ENCODE measurements at places on chromosomes 12 and 14.

DNA sequence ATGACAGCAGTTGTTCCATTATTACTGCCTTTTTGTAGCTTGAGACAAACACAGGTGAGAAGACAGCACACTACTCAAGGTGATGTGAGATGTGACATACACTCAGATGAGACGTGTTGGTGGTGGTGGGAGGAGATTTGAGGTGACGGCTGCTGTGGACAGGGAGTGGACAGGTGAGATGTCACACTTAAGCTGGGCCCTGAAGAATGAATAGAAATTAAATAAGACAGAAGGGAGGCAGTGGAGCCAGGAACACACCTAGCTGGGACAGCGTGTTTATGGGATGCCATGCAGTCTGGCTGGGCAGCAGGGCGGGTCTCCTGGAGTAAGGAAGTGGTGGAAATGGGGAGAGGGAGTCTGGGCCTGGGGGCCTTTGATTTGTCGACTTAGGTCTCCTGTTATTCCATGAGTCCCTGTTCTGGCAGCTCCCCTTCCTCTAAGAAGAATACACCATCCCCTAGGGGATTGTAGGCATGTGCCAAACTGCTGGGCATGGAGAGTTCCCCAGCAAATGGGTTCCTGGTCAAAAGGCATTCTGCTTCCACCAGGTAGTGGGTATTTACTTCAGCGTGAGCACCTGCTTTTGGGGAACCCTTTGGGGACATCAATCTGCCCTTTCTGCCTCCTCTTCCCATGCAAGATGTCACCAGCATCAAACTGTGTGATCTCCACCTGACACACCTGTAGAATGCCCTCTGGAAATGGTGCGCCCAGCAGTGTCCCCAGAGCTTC is 71.2 kb upstream of the ESRRB start:
- no peak for DNase-seq

DNA sequence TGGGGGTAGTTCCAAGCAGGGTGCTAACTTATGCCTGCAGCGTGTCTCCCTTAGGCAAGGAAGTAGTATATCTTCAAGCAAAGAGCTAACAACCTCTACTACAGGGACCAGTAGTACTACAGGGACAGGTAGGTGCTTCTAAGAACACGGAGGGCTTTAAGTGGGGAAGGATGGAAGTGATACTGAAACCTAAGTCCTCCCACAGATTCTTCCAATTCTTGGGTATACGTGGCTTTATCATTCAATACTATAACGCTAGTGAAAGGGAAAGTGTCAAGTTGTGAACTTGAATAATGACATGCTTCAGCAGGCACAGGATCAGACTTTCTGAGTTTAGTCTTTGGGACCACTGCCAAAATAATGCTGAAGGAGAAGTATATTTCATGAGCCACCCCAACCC is 241.7 kb downstream of the CEP128 start:
- DNase-seq = no peak

- DNase-seq = no peak
Observed at GRCh38 chr12:12665194-12665593, 30.8 kb downstream of the GPR19 start.

- DNase-seq = no peak
Observed at GRCh38 chr14:99410019-99410418, 70.6 kb downstream of the SETD3 start.

DNA sequence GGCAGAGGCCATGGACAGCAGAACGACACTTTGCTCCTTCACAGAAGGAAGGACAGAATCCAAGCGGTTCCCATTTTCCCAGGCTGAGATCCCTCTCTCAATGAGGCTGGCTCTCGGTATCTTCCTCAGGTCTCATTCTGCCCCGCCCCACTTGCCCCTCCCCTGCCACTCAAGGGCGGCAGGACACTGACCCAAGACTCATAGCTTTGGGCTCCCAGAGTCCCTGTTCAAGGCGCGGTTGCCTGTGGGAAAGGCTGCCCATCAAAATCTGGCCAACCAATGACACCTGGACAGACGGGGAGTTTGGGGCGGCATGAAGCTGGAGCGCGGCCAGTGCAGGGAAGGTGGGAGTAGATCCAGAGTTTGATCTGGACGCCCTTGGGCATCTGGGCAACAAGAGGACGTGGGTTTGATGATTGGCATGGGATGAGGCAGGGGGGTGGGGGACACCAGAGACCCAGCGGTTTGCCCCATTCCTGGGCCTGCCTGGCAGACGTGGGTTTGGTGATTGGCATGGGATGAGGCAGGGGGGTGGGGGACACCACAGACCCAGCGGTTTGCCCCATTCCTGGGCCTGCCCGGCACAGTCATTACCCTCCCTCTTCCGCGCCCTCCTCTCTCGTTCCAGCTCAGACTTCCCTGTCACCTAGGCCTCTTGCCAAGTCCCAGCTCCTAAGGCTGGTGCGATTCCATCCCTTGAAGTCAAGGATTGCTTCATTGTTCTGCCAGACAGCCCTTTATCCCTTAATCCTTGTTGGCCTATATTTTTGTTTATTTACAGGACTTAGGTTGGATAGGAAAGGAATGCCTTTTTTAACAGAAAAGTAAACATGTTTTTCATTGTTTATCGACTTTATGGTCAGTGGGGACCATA is 92.1 kb downstream of the NINJ2 start:
- peak; percentile 93 for DNase-seq

- DNase-seq = no peak
Observed at GRCh38 chr12:103494734-103495468, 867 bp downstream of the C12orf42 start.

DNA sequence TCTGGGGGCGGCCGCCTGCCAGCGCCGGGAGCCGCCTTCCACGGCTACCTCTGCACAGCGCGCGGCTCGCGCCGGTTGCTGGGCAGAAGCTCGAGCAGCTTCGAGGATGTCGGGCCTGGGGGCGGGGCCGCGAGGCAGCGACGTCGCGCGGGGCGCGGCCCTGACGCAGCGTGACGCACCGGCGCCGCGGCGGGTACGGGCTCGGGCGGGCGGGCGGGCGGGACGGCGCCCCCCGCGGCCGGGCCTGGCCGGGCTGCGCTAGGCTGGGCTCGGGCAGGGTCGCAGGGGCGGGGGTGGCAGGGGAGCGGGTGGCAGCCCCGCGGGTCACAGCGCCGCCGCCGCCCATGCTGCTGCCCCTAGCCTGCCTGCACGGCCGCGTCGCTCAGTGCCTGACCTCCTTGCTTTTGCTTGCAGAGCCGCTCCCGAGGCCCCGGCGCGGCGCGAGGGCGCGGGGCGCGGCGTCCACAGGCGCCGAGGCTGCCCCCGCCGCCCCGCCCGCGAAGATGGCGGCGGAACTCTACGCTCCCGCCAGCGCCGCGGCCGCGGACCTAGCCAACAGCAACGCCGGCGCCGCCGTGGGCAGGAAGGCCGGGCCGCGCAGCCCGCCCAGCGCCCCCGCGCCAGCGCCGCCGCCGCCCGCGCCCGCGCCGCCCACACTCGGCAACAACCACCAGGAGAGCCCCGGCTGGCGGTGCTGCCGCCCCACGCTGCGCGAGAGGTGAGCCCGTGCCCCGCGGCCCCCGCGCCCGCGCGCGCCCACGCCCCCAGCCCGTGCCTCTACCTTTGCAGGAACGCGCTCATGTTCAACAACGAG is at the start of gene BTBD6:
TSS of gene BTBD6 (plus strand) at position 166 of the 814 bp plus-strand sequence. CDS start at position 345, 179 bp downstream.
- peak; percentile 87 for DNase-seq

DNA sequence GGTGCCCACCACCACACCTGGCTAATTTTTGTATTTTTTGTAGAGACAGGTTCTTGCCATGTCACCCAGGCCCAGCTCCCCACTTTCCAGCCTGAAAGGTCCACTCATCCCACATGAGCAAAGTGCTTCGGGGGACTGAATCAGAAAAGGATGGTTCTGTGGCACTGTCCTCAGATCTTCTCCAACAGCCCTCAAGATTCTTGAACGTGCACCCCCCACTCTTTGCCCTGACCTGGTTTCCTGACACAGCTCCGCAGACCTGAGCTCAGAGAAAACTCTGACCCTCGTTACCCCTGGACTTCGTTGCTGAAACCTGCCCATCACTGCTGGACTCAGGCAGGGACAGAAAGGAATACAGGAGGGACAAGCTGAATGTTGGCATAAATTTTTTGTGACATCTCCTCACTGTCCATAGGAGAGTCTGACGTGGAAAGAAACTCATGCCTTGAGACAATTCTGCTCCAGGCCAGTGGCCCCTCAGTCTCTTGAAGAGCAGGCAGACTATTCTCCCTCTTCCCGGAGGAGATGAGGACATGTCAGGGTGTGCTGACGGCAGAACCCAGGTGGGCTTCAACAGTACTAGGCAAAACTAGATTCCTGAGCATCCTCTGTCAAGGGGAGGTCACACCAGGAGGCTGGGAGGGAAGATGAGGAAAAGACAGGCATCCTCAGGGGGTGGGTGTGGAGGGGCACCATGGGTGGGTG is 149.3 kb downstream of the DPF3 start:
- no peak for DNase-seq

GRCh38 chr14:80456209-80456608 is 244.9 kb upstream of the DIO2 start:
- DNase-seq = no peak

DNA sequence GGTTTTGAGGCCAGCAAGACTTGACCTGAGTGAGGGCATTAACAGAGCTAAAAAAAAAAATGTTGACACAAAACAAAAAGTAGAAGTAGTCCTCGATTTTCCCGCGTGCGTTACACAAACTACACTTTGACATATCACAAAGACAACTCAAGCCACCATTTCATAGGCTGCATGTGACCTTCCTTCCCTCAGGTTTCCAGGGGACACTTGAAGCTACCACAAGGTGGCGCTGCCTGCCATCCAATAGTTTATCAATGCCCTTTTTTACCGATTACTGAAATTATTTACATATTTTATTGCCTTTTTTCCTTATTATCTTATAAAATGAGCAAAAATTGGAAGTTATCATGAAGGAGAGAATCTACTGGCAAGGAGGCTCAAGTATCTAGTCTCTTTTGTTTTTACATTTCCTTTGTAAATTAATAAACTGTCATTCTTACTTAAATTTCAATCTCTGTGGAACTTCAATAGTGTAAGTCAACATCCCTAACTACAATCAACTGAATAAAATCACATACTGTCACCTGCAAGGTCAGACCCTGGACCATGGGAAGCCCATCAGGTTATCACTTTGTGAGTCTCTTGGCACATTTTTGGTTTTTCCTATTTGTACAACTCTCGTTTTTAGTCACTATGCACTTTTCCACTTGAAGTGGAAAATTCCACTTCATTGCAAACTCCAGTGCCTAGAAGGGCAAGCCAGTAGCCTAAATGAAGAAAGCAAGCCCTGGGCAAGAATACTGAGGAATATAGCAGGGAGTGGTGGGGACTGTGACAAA is 84.6 kb upstream of the CPSF6 start:
- peak; percentile 72 for DNase-seq

- peak; percentile 66 for DNase-seq
Observed at GRCh38 chr14:92783813-92784431, 10.2 kb upstream of the GOLGA5 start.

- DNase-seq = no peak
Observed at GRCh38 chr14:95915330-95915729, 38.7 kb downstream of the TUNAR start.

DNA sequence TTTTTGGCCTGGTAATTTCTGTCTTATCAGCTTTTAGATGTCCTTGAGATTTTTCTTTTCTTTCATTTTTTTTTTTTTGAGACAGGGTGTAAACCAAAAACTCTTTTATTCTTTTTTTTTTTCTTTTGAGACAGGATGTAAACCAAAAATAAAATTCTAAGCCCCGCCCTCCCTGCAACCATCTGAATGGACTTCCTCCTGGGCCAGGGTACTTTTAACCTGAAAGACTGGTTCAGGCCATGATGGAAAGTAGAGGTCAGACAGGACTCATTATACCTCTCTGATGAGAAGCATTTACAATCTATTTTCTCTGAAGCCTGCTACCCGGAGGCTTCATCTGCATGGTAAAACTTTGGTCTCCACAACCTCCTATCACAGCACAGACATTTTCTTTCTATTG is 33.5 kb upstream of the TCL1B start:
- DNase-seq = no peak

GRCh38 chr12:119204671-119205285 is 26.0 kb downstream of the HSPB8 start:
- DNase-seq = no peak
